Epithelial cell of proximal tubule (primary cell): ENCODE measurements at places on chromosomes 2 and 18. TPM values are rescaled to one million over a fixed set of nuclear protein-coding genes. Genes with fewer than 3 reads are reported as not detected.

The CABYR gene
- total RNA-seq, result 11.4 and 15.7 TPM in 2 replicates

The RNF144A gene
- 14.1 and 17.4 TPM in 2 replicates for total RNA-seq

The CRYBA2 gene
- total RNA-seq, result not detected in 2 replicates

The IL1R1 gene
- 5.7 and 10.7 TPM in 2 replicates for total RNA-seq

The RPL31 gene
- total RNA-seq, result 1,100 and 1,437 TPM in 2 replicates

The TSPYL6 gene
- total RNA-seq, result not detected in 2 replicates

The PARD6G gene
- total RNA-seq, result 3.0 and 3.6 TPM in 2 replicates

The DAW1 gene
- 1.6 and 1.7 TPM in 2 replicates for total RNA-seq

The PSME4 gene
- 18.7 and 27.9 TPM in 2 replicates for total RNA-seq

DNA sequence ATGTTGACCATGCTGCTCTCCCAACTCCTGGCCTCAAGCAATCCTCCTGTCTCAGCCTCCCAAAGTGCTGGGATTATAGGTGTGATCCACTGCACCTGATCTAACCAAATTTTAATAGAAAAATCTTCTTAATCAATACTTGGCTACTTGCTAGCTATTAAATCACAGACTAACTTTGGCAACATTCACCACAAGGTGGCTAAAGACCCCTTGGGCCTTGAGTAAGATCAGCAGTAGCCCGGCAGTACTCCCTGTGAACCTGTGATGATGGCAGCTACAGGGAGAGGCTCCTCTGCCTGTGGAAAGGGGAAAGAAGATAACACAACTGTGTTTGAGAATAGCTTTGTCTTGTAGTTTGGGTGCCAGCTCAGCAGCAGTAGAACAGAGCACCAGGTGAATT lies 102.9 kb downstream of the SLC39A10 start:
- no peak for DNase-seq

DNA sequence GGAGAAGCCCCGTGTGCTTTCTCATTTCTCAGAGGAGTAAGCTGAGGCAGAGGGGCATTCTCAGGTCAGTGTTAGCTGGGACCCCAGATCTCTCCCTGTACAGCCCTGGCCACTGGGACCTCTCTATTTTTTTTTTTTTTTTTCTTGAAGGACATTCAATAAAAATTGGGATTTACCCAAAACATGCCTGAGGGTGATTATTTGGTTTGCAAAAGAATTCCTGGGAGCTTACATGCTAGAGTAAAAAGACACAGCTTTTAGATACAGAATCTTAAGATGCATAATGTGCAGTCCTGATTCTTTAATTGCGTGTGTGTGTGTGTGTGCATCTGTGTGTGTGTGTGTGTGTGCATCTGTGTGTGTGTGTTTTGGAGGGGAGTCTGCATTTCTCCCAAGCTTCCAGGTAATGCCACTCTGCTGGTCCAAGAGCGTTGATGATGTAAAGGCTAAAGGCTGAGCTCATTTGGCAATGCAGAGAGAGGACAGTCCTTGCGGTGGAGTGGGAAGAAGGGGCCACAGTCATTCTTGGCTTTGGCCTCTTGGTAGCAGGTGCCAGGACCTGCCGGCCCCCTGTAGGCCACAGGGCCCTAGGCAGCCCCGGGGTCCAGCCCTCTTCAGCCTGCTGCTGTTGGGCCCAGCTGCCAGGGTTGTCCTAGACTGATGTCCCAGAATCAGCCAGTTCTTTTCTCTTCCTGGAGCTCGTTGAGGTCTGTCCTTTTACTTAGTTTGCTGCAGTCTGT lies 74.1 kb upstream of the MCFD2 start:
- no peak for DNase-seq

GRCh38 chr18:55414475-55414874 lies 173.5 kb downstream of the TCF4 start:
- no peak for DNase-seq

- no peak for DNase-seq
These were observed 156.2 kb upstream of the NETO1 start for GRCh38 chr18:73023975-73024374.

DNA sequence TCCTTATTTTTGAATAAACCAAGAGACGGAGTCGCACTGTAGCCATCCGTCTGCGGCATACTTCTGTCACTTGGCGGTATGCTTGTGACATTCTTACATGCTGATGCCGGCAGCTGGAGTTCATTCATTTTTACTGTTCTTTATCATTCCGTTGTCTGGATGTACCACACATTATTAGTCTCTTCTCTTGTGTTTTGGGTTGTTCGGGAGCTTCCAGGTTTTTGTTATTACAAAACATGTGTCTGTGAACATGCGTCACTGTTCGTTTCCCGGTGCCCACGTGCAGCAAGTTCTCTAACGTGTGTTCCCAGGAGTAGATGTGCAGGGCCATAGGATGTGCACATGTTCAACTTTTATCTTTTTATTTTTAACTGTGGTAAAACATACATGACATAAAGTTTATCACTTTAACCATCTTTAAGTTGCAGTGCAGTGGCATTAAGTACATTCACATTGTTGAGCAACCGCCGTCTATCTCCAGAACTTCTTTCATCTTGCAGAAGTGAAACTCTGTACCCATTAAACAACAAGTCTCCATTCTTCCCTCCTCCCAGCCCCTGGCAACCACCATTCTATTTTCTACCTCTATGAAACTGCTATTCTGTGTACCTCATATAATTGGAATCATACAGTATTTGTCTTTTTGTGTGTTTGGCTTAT lies 40.1 kb downstream of the MTCL1 start:
- DNase-seq, result no peak

DNA sequence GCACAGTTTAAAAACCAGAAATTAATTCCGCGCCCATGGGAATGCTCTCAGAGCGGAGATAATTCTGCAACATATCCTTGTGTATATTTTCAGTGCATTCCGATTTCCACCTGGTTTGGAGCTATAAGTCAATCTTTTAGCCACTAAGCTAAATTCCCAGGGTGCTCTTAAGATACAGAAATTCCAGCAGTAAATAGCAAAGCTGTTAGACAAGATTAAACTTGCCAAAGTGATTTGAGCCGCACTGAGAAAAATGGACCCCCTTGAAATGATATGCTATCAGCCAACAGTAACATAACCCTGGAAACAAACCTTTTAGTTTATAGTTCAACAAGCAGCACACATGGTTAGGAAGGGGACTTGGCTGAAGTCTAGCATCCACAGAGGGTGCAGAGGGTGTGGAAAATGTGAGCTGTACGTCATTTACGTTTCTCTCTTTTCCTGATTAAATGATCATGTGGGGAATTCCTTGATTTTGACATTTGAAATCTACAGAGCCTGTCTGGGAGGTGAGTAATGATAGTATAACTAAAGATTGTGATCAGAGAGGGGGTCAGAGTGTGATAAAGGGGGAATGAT lies 99.8 kb upstream of the COPS8 start:
- DNase-seq, result no peak

- DNase-seq, result no peak
These were observed 1.5 kb downstream of the AQP4 start for GRCh38 chr18:26863921-26864497.

DNA sequence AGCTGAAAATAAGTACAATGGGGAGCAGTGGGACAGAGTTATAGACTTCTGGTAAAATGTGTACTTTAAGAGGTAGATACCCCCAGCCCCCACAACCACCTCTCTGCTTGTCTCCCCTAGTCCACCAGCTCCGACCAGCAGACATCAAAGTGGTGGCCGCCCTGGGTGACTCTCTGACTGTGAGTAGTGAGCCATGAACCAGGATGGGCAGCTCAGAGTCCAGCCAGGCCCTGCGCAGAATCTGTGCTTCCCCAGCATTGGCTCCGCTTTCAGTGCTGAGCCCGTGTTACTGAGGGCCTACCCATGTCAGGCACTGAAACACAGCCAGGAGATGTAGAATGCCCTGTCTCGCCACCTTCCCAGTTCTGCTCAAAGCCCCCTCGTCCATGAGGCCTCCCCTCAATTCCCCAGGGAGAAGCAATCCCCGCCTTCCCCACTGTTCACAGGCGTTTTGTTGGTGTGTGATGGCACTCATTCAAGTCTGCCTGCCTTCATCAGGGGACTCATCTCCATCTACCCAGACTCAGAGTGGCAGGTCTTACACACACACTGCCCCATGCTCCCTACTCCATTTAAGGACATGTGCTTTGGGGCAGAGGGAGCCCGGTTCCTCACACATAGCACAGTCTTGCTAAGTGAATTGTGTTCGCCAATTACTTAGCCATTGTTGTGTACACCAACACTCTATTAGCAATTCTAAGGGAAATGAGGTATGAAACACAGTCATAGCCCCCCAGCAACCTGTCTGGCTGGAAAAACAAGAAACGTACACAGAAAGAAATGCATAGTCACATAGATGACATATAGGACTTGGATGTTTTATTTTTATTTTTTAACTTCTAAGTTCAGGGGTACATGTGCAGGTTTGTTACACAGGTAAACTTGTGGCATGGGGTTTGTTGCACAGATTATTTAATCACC lies 122.6 kb downstream of the PLB1 start:
- DNase-seq, result no peak

GRCh38 chr2:223692191-223692947 lies 90.2 kb upstream of the SCG2 start:
- DNase-seq, result peak; percentile 15

DNA sequence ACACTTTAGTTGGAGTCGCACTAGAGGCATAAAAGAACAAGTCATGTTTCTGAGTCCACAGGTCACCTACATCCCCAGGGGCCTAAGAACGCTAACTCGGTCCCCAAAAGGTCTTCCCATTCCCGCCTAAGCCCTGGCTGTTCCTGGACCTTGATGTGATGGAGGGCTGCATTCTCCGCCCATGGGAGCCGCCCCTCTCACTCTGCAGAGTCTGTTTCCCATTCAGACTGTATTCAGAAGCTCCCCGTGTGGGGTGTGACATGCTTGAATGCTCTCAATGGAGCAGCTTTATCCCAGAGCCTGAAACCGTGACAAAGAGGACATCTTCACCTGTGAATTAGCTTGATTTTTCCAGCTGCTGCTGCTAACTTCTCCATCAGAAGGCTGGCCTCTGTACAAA lies 319.0 kb upstream of the KLHL29 start:
- DNase-seq, result no peak

DNA sequence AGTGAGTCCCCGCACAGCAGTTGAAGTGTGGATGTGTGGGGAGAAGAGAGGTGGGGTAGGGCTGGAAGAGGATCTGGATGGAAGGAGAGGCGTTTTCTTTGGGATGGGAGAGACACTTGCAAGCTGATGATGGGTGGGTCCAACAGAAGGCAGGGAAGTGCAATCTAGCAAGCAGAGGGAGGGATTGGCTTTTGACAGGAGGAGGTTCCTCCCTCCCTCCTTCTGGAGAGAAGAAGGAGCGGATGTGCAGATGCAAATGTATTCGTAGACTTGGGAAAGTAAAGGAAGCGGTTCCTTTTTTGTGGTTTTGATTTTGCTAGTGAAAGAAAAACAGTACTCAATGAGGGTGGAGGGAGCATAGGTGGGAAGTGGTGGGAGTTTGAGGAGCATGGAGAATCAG lies 48.9 kb downstream of the LAMA3 start:
- DNase-seq, result no peak

DNA sequence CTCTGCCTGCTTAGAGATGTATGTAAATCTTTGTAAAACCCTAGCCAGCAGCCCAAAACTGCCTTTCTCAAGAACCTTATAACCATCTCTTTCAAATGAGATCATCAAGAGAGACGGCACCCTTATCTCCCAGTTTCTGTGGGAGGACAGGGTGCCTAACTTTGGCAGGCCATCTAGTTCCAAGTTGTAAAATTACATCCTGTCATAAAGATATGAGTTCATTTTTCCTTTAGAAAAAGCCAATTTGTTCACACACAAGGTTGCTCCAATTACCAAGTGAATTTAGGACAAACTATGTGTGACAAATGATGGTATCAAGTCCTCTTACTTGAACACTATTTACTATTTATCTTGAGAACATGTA lies 65.3 kb downstream of the MEMO1 start:
- DNase-seq, result no peak

GRCh38 chr18:12574494-12575185 lies 83.3 kb downstream of the SPIRE1 start:
- no peak for DNase-seq

DNA sequence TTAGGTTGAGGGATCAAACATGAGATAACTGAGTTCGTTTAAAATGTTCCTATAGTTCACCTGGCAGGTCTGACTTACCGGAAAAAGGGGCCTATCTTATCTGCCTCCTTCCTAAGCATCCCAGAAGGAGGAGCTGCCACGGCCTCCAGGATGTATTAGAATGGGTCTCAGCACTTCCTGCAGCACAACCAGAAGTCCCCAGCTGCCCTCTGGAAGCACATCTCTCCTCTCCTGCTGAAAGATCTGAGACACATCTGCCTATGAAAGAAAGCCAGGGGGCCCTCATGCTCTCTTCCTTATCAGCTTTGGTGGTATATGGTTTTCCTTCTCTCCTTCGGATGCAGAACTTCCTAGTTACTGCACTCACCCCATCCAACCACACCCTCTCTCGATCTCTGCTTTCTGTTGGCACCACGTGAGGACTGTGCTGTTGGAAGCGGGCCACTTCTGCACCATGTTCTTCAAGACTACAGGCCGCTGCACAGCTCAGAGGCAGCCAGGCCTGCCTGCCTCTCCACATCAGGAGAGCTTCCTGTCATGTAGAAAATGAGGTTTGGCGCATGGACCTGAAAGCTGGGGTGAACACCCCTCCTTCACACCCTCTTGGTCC lies 6.5 kb downstream of the IGFBP5 start:
- no peak for DNase-seq

DNA sequence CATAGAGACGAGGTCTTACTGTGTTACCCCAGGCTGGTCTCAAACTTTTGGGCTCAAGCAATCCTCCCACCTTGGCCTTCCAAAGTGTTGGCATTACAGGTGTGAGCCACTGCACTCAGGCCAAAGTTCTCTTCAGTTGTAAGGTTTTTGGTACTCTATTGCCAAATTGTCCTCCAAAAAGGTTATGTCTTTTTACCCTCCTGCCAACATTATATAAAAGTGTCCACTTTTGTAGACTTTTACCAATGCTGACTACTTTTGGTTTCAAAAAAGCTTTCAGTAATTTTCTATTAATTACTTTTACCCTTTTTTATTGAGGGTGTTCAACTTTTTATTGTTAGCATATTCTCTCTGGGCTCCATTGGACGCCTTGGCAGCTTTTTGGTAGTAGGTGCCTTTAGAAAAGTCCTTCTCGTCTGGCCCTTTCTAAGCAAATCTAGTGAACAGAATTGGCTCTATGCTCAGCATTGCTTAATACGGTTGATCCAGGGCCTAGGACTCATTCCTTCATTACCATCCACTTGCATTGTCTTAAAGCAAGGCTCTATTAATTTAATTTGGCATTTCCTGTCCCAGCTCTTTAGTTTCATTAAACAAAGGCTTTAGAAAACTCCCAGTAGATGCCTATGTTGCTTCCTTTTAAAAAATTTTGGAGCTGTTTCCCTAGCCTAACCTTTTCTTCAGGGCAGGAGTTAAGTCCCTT lies 16.7 kb upstream of the IL1A start:
- DNase-seq, result no peak

DNA sequence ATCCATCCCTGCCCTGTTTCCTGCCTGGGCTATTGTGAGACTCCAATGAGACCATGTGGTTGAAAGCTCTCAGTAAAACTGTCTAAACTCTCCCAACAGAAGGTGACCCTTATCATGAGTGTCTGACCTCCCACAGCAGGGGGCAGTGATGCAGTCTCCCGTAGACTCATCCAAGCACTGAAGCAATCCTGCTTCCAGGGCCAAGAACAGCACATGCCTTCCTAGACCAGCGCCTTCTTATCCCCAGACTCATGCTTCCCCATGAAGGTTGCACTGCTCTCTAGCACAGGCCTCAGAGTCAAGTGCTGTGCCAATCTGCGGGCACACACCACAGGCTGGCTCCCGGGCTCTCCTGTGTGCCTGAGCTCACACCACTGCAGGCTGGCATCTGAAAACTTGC lies 112.3 kb downstream of the TNS1 start:
- no peak for DNase-seq
